ENCODE measurements at places on chromosomes 11 and 22.

- DNase-seq = no peak
Observed at GRCh38 chr11:8122173-8122764, 41.3 kb downstream of the TUB start.

DNA sequence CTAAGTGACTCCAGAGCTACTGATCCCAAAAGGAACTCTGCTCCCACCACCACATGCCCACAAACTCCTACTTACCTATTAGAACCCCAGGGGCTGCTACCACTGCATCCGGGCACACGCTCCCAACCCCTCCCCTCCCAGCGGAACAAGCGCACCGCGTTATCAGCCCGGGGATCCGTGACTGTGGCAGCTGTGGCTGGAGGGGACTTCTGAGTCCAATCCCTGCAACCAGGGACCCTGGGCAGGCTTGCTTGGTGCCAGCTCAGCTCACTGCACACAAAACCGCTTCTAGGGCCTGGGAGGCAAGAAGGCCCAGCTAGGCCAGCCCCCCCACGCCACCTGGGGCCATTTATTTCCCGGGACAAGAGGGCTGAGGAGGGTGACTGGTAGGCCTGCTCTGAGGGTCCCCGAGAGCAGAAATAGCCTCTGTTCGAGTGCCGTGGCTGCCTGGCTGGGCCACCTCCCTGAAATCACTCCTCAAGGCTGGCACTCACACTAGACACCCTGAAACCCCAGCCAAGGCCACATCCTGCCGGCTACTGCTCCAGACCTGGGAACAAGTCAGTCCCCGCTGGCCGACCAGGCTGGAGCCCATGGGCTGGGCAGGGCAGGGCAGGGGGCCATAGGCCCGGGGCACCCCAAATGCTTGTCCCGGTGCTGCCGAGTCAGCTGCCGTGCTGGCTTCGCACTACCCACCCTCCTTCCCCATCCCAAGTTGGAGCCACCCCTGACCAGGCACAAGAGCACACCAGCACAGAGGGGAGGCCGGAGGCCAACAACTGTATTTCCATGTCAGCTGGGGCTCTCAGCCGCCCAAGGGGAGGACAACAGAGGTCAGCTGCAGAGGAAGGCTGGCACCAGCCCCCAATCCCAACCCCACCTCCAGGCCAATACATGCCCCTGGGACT, 1.9 kb upstream of the IFITM10 start:
- DNase-seq = no peak

DNA sequence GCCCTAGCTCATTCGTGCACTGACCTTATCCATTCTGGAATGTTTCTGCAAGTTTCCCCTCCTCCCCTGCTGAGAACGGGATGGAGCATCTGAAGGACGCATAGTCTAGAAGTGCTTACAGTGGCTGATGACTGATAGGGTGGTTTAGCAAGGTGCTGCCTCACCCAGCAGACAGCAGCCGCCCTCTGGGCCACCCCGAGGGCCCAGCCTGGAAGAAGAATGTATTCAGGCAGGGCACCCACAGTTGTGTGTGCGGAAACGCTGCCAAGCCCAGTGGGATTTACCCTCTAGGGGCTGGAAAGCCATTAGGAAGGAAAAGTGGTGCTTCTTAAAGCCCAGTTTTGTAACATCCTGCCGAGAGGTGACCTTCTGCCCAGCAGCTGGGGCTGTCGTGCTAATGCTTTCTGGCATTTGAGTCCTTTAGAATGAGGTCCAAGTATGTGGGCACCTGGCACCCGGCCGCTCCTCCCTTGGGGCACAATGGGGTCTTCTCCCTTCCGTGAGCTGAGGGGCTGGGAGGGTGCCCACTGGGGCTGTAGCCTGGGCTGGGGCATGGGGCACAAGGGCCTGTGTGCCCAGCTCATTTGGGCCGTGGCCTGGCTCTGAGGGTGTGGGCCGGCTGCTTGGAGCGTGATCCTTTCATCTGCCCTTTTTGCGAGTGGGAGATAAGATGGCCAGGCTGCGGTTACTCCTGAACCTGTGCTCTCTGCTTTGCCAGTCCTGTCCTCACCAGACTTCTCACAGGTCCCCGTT, 14.4 kb downstream of the FBLN1 start:
- no peak for DNase-seq

GRCh38 chr11:47899801-47900200, 51.7 kb upstream of the NUP160 start:
- no peak for DNase-seq

GRCh38 chr11:117950993-117951961, 22.1 kb upstream of the TMPRSS13 start:
- DNase-seq = no peak

GRCh38 chr11:110774138-110775014, 62.1 kb upstream of the ARHGAP20 start:
- no peak for DNase-seq

- peak; percentile 18 for DNase-seq
Observed at GRCh38 chr11:94835594-94835927, 67.4 kb downstream of the AMOTL1 start.

DNA sequence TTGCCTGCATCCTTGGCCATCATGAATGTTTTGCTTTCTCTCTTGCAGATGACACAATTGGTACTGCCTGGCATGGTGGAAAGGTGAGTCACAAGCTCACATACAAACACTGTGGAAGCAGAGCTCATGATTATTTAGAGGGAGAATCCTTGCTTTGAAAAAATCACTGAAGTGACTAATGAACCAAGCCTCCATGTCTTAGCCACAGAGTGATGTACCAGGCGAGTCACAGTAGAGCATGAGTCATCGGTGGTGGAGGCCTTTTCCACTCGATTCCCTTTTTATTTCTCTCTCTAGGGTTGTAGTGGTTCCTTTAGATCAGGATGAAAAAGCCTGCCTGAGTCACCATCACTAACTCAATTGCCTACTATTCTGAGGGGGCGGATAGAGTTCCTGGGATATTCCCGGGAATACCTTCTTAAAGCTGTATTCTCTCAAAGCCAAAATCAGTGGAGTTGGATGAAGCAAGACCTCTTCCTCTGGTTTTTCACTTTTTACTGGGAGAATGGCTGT, 49.6 kb upstream of the ALKBH3 start:
- DNase-seq = peak; percentile 98

DNA sequence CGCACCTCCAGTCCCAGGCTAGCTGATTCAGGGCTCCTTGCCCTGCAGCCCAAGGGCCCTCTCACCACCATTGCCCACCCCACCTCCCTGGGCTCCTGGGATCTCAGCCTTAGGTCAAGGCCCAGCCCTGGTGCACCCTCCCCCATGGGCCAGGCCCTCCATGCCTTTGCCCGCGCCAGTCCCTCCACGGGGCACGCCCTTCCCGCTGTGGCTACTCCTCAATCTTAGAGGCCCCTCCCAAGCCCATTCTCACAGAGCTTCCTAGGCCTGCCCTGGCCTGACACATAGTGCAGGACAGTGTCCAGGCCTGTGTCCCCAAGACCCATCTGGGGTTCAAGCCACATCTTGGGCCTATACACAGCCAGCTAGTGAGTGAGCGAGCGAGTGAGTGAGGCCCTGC, 6.9 kb downstream of the GP1BB start:
- no peak for DNase-seq

GRCh38 chr22:28269277-28269676, 350.2 kb upstream of the PITPNB start:
- no peak for DNase-seq

GRCh38 chr22:37916311-37916710, 10.2 kb downstream of the MICALL1 start:
- DNase-seq = no peak

- DNase-seq = peak; percentile 42
Observed at GRCh38 chr11:46948378-46949131, 12.0 kb downstream of the CSTPP1 start.

DNA sequence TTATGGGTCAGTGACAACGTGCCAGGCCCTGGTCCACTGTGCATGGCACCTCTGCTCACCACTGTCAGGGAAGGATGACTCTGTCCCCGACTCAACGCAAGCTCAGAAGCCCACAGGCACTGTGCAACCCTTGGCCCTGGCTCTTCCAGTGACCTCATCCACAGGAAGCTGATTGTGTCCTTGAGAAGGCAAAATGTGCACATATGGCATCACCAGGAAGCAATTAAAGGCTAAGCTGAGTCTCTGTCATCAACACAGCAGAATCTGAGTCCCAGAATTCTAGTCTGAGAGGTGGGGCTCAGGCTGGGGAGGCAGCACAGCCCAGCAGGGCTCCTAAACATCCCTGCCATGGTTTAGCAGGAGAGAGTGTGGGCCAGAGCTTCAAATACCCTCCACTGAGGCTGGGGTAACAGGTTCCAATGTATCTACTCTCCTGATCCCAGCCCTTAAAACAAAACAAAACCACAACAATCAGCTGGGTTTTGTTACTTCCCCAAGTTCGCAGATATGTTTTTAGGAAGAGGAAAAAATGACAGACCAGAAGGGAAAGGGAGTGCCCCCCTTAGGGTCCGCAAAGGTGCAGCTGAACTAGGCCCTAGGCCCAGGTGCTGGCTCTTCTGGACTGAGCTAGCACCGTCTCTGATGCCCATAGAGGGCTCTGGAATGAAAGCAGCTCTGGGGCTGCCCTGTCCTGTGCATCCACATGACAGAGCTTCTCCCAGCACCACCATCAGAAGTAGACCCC, 33.5 kb upstream of the GNAZ start:
- DNase-seq = peak; percentile 25

DNA sequence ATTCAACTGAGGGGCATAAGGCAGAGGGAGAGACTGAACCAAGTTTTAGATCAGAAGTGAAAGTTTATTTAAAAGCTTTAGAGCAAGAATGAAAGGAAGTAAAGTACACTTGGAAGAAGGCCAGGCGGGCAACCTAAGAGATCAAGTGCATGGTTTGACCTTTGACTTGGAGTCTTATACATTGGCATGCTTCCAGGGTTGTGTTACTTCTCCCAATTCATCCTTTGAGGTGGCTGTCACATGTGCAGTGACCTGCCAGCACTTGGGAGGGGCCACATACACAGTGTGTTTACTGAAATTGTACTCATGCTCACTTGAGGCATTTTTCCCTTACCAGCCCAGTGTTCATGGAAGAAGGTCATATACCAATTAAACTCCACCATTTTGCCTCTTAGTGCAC, 30.4 kb downstream of the CYP2R1 start:
- DNase-seq = no peak

DNA sequence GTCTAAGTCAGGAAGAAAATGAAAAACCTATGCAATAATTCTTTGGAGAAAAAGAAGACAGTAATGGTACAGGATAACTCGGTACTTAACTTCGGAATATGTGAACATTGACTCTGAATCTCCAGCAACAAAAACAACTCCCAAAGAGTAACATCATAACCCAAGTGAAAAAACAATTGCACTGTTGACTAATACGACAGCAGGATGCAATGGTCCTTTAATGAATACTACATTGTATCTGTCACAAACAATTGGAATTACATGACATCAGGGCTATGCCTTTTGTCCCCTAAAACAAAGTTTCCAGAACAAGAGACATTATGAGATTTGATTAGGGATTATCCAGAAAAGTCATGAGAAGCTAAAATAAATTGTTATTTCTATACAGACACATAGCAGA, 1065.9 kb downstream of the LRRC4C start:
- no peak for DNase-seq

DNA sequence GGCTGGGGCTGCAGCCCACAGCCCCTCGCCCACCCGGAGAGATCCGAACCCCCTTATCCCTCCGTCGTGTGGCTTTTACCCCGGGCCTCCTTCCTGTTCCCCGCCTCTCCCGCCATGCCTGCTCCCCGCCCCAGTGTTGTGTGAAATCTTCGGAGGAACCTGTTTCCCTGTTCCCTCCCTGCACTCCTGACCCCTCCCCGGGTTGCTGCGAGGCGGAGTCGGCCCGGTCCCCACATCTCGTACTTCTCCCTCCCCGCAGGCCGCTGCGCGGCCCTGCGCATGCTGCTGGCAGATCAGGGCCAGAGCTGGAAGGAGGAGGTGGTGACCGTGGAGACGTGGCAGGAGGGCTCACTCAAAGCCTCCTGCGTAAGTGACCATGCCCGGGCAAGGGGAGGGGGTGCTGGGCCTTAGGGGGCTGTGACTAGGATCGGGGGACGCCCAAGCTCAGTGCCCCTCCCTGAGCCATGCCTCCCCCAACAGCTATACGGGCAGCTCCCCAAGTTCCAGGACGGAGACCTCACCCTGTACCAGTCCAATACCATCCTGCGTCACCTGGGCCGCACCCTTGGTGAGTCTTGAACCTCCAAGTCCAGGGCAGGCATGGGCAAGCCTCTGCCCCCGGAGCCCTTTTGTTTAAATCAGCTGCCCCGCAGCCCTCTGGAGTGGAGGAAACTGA, 731 bp downstream of the GSTP1 start:
- no peak for DNase-seq

DNA sequence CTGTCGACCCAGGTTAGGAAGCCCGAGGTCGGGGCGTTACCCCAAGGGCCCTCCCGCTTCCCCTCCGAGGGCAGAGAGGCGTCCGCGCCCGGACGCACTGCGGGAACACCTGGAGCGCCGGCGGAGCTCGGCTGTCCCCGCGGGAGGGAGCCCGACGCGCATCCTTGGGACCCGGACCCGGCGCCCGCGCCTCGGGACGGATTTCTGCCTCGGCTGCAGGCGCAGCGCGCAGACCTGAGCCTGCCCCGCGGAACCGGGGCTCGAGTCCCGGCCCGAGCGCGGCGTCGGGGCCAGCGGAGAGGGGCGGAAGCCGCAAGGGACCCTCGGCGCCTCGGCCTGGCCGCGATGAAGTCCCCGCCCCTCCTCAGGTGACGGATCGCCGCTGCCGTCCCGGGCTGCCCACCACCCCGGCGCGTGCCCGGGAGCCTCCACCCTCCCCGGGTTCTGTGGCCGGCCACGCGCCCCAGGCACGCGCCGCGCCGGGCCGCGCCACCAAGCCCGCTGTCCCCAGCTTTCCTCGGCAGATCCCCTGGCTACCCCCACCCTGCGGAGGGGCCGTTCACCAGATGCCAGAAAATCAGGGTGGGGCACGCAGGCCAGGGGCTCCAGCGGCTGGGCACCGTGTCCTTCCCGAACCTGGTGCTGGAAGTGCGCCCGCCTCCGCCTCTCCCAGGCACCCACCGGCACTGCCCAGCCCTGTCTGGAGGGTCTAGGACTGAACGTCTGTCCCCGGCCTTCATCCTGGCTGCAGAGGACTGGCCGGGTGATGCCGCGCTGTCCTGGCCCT, 410 bp downstream of the GLB1L3 start:
- no peak for DNase-seq

GRCh38 chr11:96329419-96329818, 13.6 kb downstream of the MAML2 start:
- no peak for DNase-seq

DNA sequence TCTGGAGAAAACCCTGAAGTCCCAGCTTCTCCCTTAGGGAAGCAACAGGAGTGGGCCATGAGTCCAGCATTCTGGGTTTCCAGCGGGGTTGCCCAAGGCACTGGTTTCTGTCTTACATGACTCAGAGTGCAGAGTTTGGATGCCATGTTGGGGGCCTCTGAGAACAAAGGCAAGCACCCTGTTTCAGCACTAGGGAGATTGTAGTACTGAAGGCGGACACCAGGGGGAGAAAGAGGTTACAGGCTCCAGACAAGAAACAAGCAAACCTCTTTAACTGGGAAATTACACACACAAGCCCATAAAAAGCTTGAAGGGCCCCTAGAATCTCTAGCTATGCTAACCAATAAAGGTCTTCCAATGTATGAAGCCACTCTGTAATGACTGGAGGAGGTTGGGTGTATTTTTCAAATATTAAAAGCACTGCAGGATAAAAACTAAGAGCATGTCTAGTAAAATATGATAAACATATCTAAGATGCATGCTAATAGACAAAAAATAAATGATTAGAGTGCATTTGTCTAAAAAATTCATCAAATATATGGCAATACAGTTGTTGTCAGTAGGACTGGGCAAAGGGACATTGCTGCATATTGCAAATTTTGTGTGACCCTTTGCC, 7.1 kb downstream of the MS4A6E start:
- DNase-seq = no peak

GRCh38 chr22:49479566-49479965, 348.1 kb downstream of the BRD1 start:
- no peak for DNase-seq

GRCh38 chr11:113926273-113927197, 21.9 kb downstream of the HTR3B start:
- DNase-seq = no peak

Data from fibroblast of skin of left quadriceps (primary cell).